ENCODE measurements at places on chromosomes 6 and 20.

DNA sequence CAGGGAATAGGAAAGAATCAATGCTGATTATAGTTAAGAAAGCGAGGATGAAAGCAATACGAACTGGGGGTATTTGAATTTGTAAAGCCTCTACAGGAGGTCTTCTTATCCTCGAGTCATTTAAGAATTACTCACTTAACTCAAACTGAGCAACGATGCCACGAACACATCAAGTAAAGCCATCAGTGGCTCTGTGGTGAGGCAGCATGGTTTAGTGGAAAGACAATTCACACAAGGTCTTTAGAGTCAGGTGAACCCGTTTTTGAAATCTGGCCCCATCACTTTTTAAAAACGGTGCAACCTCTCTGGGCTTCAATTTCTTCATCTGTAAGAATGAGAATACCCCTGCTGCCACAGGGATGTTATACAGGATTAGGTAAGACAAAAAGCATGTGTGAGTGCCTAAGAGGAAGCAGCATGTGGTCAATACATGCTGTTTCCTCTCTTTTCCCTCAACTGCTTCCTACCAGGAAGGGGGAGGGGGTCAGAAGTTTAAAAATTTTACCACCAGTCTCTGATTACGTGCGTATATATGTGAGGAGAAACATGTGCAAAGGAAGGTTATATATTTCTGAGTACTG is 162.0 kb downstream of the BTBD9 start:
- H3K27ac ChIP-seq = no peak overlapping the region
- no peak overlapping the region for H3K4me3 ChIP-seq
- H3K27me3 ChIP-seq = no peaks in the 10 kb centered on the region

DNA sequence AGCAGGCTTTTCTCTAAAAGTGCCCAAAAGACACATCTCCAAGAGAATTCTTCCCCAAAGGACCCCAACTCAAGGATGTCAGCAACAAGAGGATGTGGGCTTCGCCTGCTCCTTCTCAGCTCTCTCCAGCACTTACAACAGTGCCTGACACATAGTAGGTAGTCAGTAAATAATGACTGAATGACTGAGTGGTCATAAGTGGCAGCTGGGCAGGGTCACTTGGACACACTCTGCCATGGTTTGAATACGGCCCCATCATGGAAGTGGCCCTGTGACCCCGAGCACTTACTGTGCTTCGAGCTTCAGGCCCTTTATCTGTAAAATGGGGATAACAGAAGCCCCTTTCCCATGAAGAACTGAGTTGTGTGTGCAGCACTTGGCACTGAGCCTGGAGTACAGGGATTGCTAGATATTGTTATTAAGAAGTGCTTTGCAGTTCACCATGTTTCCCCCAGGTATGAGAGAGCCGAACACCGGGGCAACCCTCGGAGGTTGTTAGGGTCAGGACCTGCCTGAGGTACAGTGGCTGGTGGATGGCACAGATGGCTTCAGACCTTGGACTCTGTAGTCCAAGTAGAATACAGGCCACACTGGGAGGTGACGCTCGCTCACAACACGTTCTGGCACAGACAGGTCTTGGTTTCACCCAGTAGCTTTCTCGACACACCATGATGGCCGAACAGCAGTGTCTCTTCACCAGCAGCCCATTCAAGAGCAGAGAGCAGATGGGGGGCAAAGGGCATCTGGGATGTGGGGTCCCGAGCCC is 56.0 kb downstream of the NOL4L start:
- H3K4me3 ChIP-seq = no peak overlapping the region
- peaks cover 24% of the 10 kb centered on the region for H3K4me1 ChIP-seq
- no peak for DNase-seq
- H3K27me3 ChIP-seq = no peaks in the 10 kb centered on the region
- H3K36me3 ChIP-seq = no peaks in the 10 kb centered on the region

DNA sequence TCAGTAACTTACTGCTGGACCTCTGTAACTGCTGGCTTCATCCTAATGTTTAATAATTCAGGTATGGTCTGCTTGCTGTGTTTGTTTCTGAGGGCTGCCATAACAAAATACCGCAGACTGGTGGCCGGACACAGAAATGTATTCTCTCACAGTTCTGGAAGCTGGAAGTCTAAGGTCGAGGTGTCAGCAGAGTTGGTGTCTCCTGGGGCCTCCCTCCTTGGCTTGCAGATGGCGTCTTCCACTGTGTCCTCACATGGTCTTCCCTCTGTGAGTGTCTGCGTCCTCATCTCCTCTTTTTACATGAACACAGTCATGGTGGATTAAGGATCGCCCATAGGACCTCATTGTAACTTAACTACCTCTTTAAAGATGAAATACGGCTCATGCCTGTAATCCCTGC is 389.7 kb upstream of the JARID2 start:
- no peak for DNase-seq
- no peak overlapping the region for H3K4me3 ChIP-seq
- H3K36me3 ChIP-seq = no peaks in the 10 kb centered on the region

DNA sequence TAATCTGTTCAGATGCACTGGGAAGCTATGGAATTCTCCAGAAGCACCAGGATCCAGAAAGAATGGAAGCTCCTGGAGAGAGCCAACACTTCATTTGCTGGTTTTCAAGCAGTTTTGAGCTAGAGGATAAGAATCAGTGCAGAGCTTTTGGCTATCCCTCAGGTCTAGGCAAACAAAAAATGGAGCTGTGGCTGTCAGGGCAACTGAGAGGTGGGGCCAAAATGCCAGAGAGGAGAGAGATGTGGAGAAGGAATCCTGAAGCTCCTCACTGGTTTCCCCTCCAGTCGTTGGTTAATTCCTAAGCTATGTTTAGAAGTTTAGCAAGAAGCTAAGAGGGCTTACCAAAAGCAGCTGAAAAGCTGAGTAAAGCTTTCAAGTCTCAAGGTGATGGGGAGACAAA is 294.2 kb upstream of the JARID2 start:
- DNase-seq = no peak
- H3K27me3 ChIP-seq = no peaks in the 10 kb centered on the region
- H3K27ac ChIP-seq = no peak overlapping the region
- H3K4me1 ChIP-seq = peaks cover 4% of the 10 kb centered on the region
- no peaks in the 10 kb centered on the region for H3K36me3 ChIP-seq
- H3K4me3 ChIP-seq = no peak overlapping the region

- peak overlapping the region; percentile 75 for H3K27ac ChIP-seq
- peaks cover 53% of the 10 kb centered on the region for H3K4me1 ChIP-seq
- peak overlapping the region; percentile 83 for H3K4me3 ChIP-seq
- no peaks in the 10 kb centered on the region for H3K36me3 ChIP-seq
- DNase-seq = peak; percentile 96
Measured at GRCh38 chr6:24936641-24937317, 1.0 kb upstream of the RIPOR2 start.

GRCh38 chr6:148461986-148462577 is 119.4 kb downstream of the SASH1 start:
- H3K27ac ChIP-seq = no peak overlapping the region
- no peaks in the 10 kb centered on the region for H3K27me3 ChIP-seq
- H3K4me1 ChIP-seq = no peaks in the 10 kb centered on the region
- no peaks in the 10 kb centered on the region for H3K36me3 ChIP-seq
- no peak overlapping the region for H3K4me3 ChIP-seq

- H3K4me1 ChIP-seq = no peaks in the 10 kb centered on the region
- H3K36me3 ChIP-seq = peaks cover 38% of the 10 kb centered on the region
- no peak overlapping the region for H3K27ac ChIP-seq
- DNase-seq = no peak
Measured at GRCh38 chr6:166935353-166935752, 21.0 kb downstream of the RNASET2 start.

DNA sequence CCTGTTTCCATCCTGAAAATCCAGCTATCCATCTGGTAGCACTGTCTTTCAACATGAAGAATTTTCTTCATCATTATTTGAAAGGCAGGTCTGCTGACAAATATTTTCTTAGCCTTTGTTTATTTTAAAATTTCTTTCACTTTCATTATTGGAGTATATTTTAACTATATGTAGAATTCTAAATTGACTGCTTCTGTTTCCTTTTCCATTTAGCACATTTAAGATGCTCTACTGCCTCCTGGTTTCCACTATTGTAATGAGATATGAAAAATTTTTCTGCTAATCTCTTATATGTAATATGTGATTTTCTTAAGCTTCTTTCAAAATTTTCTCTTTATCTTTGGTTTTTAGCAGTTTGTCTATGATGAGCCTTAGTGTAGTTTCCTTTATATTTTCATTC is 97.3 kb downstream of the TBC1D32 start:
- H3K4me3 ChIP-seq = no peak overlapping the region
- no peak for DNase-seq
- H3K27me3 ChIP-seq = no peaks in the 10 kb centered on the region
- no peak overlapping the region for H3K27ac ChIP-seq

- DNase-seq = no peak
- no peak overlapping the region for H3K27ac ChIP-seq
- H3K4me1 ChIP-seq = no peaks in the 10 kb centered on the region
- no peaks in the 10 kb centered on the region for H3K36me3 ChIP-seq
- H3K4me3 ChIP-seq = no peak overlapping the region
Measured at GRCh38 chr6:75204217-75204958, 1.5 kb downstream of the COL12A1 start.

DNA sequence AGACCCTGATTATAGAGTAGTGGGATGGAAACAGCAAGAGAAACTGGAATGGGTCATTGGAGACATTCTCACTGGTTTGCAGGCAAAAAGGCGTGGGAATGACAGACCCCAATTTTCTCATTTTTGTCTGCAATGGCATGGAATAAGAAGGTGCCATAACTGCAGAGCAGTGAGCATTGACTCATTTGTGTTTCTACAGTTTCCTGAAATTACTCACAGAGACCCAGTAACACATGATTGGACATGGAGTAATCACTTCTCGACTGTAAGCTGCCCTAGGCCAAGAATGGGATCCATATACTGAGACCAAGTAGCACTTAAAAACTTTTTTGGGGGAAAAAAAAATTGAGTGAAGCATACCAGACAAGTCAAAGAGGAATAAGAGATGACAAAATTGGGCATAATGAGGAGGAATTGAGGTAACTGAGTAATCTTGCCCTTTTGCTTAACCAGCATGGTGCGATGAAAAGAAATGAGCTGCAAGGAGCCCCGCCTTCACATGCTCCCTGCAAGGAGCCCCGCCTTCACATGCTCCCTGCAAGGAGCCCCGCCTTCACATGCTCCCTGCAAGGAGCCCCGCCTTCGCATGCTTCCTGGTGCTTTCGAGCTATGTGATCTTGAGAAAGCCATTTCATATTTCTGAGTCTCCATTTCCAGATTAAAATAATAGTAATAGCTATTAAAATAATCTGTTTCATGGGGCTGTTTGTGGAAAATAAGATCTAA is 44.1 kb downstream of the NHSL1 start:
- peak; percentile 37 for DNase-seq
- no peak overlapping the region for H3K4me3 ChIP-seq
- H3K36me3 ChIP-seq = no peaks in the 10 kb centered on the region
- H3K27me3 ChIP-seq = no peaks in the 10 kb centered on the region
- peaks cover 21% of the 10 kb centered on the region for H3K4me1 ChIP-seq

- H3K36me3 ChIP-seq = peaks cover 1% of the 10 kb centered on the region
- no peak overlapping the region for H3K4me3 ChIP-seq
- no peak overlapping the region for H3K27ac ChIP-seq
Measured at GRCh38 chr6:79048611-79049010, 29.4 kb downstream of the PHIP start.

Measured in GM12878 (cell line).